ENCODE measurements at places on chromosomes 1 and 21. TPM values are rescaled to one million over a fixed set of nuclear protein-coding genes. Genes with fewer than 3 reads are reported as not detected.

The FCRL2 gene
- not detected for polyA plus RNA-seq

- H3K4me3 ChIP-seq, result no peak overlapping the region
- no peaks in the 10 kb centered on the region for H3K27me3 ChIP-seq
- no peak overlapping the region for H3K27ac ChIP-seq
- no peaks in the 10 kb centered on the region for H3K36me3 ChIP-seq
Observed at GRCh38 chr21:24183077-24183476, 1424.2 kb downstream of the MRPL39 start.

The LCE3D gene
- polyA plus RNA-seq, result not detected

The TTC34 gene
- polyA plus RNA-seq, result not detected

The UBE2U gene
- not detected for polyA plus RNA-seq

The NR1I3 gene
- polyA plus RNA-seq, result not detected

The MAP1LC3C gene
- not detected for polyA plus RNA-seq

GRCh38 chr1:183301239-183301638 lies 115.2 kb downstream of the LAMC2 start:
- H3K4me3 ChIP-seq, result no peak overlapping the region
- no peaks in the 10 kb centered on the region for H3K4me1 ChIP-seq
- H3K27me3 ChIP-seq, result peaks cover 3% of the 10 kb centered on the region
- no peak for DNase-seq
- H3K27ac ChIP-seq, result no peak overlapping the region

The GJA5 gene
- polyA plus RNA-seq, result not detected

DNA sequence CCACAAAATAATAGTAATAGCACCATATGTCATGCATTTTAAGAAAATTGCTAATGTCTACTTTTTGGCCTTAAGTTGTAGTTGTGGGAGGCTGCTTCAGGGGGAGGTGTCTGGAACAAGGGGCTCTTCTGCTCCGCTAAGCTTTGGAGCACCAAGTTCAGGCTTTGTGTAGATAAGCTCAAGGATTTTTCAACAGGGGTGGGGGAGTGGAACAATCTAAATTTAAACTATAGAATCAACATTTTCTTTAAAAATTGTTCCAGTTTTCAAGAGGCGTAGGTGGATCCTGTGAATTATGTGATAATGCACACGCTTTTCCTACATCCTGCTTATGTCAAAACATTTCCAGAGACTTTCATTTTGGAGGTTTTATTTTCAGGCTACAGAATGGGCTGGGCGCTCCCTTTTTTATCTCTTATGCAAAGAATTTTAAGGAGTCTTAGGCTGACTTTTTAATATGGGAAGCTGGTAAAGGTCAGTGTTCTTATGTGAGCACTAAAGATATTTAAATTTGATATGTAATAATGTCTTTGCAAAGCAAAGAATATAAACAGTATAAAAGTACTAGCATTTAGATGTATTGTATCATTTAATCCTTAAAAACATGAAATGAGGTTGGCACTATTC lies 9.9 kb downstream of the ATP1A1 start:
- peaks cover 28% of the 10 kb centered on the region for H3K4me1 ChIP-seq
- no peak overlapping the region for H3K4me3 ChIP-seq
- no peaks in the 10 kb centered on the region for H3K27me3 ChIP-seq
- H3K27ac ChIP-seq, result no peak overlapping the region
- no peak for DNase-seq

DNA sequence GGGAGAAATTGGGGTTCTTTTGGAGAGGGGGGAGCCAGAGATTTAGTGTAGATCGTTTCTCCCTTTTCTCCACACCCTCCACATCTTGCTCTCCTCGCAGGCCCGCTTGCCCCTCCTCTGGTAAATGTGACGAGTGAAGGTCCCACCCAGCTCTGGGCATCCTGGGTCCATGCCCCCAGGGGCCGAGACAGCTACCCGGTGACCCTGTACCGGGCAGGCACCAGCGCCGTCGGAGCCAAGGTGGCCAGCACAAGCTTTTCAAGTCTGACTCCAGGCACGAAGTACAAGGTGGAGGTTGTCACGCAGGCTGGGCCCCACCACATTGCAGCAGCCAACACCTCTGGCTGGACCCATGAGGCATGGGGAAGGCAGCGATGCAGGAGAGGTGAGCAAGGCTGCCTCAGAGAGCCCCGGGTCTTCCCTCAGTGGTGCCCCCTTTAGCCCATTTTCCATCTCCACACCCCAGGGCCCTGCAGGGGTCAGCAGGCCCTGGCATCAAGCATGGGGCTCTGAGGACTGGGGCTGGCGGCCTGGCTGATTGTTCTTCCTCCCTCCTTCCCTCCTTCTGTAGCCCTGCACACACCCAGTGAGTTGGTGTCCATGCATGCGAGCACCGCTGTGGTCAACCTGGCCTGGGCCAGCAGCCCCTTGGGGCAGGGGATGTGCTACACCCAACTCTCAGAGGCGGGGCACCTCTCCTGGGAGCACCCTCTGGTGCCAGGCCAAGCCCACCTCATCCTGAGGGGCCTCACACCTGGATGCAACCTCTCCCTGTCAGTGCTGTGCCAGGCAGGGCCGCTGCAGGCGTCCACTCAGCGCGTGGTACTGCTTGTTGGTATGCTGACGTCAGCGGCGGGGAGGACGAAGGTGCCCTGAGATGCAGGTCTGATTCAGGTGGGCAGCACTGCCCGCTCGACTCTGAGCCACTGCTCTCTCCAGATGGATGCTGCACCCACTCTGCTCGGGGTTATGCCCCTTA lies 16.4 kb upstream of the LGR6 start:
- H3K36me3 ChIP-seq, result no peaks in the 10 kb centered on the region
- DNase-seq, result no peak
- no peak overlapping the region for H3K27ac ChIP-seq
- no peaks in the 10 kb centered on the region for H3K4me1 ChIP-seq
- no peak overlapping the region for H3K4me3 ChIP-seq
- H3K27me3 ChIP-seq, result peaks cover 7% of the 10 kb centered on the region

- H3K4me3 ChIP-seq, result no peak overlapping the region
- no peaks in the 10 kb centered on the region for H3K4me1 ChIP-seq
- no peaks in the 10 kb centered on the region for H3K36me3 ChIP-seq
- no peak overlapping the region for H3K27ac ChIP-seq
- H3K27me3 ChIP-seq, result no peaks in the 10 kb centered on the region
- no peak for DNase-seq
Observed at GRCh38 chr1:191760016-191760415, 398.2 kb upstream of the RGS18 start.

The CFHR3 gene
- not detected for polyA plus RNA-seq

- peak overlapping the region; percentile 87 for H3K4me3 ChIP-seq
- peak overlapping the region; percentile 59 for H3K27ac ChIP-seq
- H3K36me3 ChIP-seq, result no peaks in the 10 kb centered on the region
Observed at GRCh38 chr1:31394584-31395193, 18.3 kb upstream of the SERINC2 start.

- no peaks in the 10 kb centered on the region for H3K4me1 ChIP-seq
- H3K27me3 ChIP-seq, result peaks cover 8% of the 10 kb centered on the region
- no peak for DNase-seq
- H3K4me3 ChIP-seq, result no peak overlapping the region
- no peak overlapping the region for H3K27ac ChIP-seq
Observed at GRCh38 chr1:38827318-38827717, 32.3 kb downstream of the RRAGC start.

DNA sequence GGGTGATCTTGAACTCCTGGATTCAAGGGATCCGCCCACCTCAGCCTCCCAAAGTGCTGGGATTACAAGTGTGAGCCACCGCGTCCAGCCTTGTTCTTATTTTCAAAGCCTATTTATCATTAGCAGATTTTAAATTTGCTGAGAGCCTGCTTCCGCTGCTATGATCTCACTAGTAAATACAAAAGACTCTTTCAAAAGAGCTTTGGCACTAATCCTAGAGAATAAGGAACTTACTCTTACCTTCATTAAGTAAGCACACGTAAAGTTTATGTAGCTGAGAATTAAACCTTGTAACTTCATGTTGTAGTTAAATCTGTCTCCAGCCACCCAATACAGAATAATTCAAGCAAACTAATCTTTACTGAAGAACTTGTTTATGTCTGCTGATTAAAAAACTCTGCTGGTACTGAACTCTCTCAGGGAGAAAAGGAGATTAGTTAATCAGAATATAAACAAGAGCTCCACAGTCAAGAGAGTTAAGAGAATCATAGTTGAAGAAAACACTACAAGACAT lies 72.3 kb downstream of the RUSC1 start:
- H3K27me3 ChIP-seq, result no peaks in the 10 kb centered on the region
- H3K36me3 ChIP-seq, result peaks cover 19% of the 10 kb centered on the region
- no peak overlapping the region for H3K27ac ChIP-seq
- no peak overlapping the region for H3K4me3 ChIP-seq
- H3K4me1 ChIP-seq, result no peaks in the 10 kb centered on the region

- H3K27me3 ChIP-seq, result peaks cover 5% of the 10 kb centered on the region
- peak overlapping the region; percentile 28 for H3K27ac ChIP-seq
- peak overlapping the region; percentile 100 for H3K4me3 ChIP-seq
- no peak for DNase-seq
- peaks cover 5% of the 10 kb centered on the region for H3K36me3 ChIP-seq
- H3K4me1 ChIP-seq, result peaks cover 25% of the 10 kb centered on the region
Observed at GRCh38 chr1:203860396-203861025, 888 bp upstream of the SNRPE start.

DNA sequence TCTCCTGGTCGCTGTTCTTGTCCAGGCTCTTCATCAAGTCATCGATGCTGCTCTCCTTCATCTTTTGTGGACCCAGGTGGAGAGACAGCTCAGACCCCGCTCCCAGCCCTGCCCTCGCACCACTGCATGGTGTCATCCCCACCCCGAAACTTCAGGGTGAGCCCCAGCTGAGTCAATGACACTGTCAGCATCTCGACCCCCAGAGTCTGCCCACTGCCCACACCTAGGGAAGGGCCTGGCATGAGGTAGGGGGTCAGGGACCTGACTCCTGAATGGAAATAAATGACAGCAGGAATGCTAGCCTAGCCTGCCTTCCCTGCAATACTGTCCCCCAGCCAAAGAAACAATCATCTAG lies 1.6 kb upstream of the S100A6 start:
- peaks cover 78% of the 10 kb centered on the region for H3K4me1 ChIP-seq
- DNase-seq, result no peak
- no peaks in the 10 kb centered on the region for H3K36me3 ChIP-seq
- H3K27ac ChIP-seq, result peak overlapping the region; percentile 98
- peaks cover 21% of the 10 kb centered on the region for H3K27me3 ChIP-seq

- DNase-seq, result no peak
- H3K36me3 ChIP-seq, result no peaks in the 10 kb centered on the region
- H3K27ac ChIP-seq, result peak overlapping the region; percentile 76
- H3K4me3 ChIP-seq, result peak overlapping the region; percentile 77
- H3K4me1 ChIP-seq, result peaks cover 31% of the 10 kb centered on the region
- H3K27me3 ChIP-seq, result peaks cover 16% of the 10 kb centered on the region
Observed at GRCh38 chr1:65002156-65002507, 35.8 kb upstream of the JAK1 start.

DNA sequence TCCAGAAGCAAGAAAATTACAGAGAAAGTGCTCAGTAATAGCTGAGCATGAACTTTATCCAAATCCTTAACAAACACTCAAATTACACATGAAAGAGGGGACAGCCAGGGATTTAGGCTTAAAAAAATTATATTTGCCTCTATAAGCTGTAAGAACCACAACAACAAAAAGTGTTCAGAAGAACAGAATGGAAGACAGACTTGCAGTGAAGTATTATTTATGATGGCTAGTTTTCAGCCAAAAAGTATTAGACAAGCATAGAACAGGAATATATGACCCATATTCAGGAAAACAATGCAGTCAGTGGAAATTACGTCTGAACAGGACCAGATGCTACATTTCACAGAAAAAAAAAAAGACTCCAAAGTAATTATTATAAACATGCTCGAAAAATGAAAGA lies 1246.3 kb downstream of the NCAM2 start:
- DNase-seq, result no peak
- peaks cover 2% of the 10 kb centered on the region for H3K27me3 ChIP-seq
- no peaks in the 10 kb centered on the region for H3K36me3 ChIP-seq
- H3K27ac ChIP-seq, result no peak overlapping the region
- no peaks in the 10 kb centered on the region for H3K4me1 ChIP-seq
- no peak overlapping the region for H3K4me3 ChIP-seq

DNA sequence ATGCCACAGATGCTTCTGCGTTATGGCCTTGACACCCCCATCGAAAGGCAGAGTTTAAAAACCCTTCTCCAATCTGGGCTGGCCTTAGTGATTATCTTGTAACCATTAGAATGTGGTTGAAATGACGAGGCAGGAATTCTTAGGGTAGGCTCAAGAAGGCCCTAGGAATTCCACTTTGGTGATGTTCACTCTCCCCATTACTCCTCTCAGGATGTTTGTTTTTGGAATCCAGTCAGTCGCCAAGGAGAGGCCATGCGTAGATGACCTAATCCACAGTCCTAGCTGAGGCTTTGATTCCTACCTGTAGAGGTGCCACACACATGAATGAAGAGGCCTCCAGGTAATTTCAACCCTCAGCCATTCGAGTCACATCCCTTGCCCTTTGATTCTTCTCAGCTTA lies 318.2 kb downstream of the NEGR1 start:
- no peak for DNase-seq
- no peak overlapping the region for H3K27ac ChIP-seq
- no peaks in the 10 kb centered on the region for H3K36me3 ChIP-seq
- no peaks in the 10 kb centered on the region for H3K27me3 ChIP-seq
- no peaks in the 10 kb centered on the region for H3K4me1 ChIP-seq

The SLC30A10 gene
- not detected for polyA plus RNA-seq

GRCh38 chr1:115051850-115052249 lies 22.2 kb downstream of the TSHB start:
- H3K36me3 ChIP-seq, result peaks cover 14% of the 10 kb centered on the region
- no peak overlapping the region for H3K4me3 ChIP-seq

The KIF21B gene
- 1.6 TPM for polyA plus RNA-seq

GRCh38 chr1:34842952-34843371 lies 16.6 kb downstream of the SMIM12 start:
- H3K36me3 ChIP-seq, result no peaks in the 10 kb centered on the region
- peaks cover 1% of the 10 kb centered on the region for H3K27me3 ChIP-seq
- peak overlapping the region; percentile 75 for H3K27ac ChIP-seq
- peaks cover 27% of the 10 kb centered on the region for H3K4me1 ChIP-seq
- H3K4me3 ChIP-seq, result peak overlapping the region; percentile 23

The DHRS3 gene
- 70.3 TPM for polyA plus RNA-seq

The PFDN2 gene
- polyA plus RNA-seq, result 84.4 TPM

The CITED4 gene
- polyA plus RNA-seq, result 2.1 TPM

DNA sequence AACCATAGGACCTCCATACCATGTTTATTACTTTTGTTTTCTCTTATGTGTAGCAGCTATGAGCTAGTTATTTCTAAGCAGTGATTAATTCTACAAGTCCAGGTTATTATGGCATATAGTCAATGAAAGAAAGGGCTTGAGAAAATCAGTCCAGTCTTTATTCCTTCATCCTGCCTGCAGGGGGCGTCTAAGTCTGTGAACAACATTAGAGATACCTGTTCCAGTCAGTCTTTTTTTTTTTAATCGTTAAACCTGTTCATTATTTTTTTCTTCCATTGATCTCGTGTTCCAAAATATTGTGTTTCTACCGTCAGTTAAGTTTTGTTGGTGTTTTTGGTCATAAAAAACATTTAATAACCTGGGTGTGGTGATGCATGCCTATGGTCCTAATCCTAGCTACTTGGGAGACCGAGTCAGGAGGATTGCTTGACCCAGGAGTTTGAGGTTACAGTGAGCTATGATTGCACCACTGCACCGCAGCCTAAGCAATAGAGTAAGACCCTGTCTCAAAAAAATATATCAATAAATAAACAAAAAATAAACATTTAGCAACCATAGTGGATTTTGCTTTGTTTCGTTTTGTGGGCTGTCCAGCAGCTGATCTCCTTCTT lies 29.4 kb upstream of the CD2 start:
- no peaks in the 10 kb centered on the region for H3K36me3 ChIP-seq
- H3K4me3 ChIP-seq, result no peak overlapping the region
- no peak overlapping the region for H3K27ac ChIP-seq

- no peaks in the 10 kb centered on the region for H3K36me3 ChIP-seq
- H3K4me1 ChIP-seq, result no peaks in the 10 kb centered on the region
- no peak overlapping the region for H3K4me3 ChIP-seq
Observed at GRCh38 chr1:160148121-160148520, 3.3 kb upstream of the ATP1A4 start.

The CHODL gene
- 0.24 TPM for polyA plus RNA-seq

The ETV3L gene
- polyA plus RNA-seq, result not detected

The GALNT2 gene
- 18.5 TPM for polyA plus RNA-seq
